ENCODE measurements at places on chromosomes 1 and 21.

- DNase-seq = no peak
These were observed 11.3 kb downstream of the NIPAL3 start for GRCh38 chr1:24426744-24427544.

DNA sequence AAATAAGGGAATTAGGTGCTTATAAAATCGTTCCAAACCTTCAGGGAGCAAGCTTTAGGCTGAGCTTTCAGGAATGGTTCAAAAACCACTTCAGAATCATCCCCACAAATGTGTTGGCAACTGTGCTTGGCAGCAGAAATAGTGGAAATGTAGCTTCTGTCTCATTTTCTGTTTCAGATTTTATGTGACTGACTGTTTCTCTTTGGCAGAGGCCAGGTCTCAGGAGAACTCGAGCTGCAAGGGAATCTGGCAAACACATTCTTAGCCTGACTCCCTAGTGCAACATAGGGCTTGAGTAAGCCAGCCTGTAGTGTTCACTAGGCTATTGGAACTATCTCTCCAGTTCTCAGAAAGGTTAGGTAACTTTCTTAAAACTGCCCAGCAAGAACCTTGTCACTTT lies 128.6 kb downstream of the PLA2G4A start:
- no peak for DNase-seq

DNA sequence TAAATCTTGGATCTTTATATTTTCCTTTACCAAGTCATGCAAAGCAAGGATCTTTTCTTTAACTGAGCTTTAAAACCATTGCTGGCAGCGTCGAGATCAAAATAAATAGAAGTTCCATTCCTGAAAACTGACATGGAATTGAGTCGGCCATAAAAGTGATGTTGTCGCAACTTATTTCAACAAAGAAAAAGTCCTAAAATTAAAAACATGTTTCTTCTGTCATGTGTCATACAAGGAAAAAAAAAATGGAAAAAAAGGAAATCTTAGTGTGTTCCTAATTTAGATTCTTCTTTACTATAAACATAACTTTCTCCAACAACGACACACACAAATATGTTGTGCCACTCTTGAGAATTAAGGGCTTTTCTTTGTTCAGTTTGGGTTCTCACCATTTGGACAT lies 34.9 kb downstream of the GREM2 start:
- no peak for DNase-seq

DNA sequence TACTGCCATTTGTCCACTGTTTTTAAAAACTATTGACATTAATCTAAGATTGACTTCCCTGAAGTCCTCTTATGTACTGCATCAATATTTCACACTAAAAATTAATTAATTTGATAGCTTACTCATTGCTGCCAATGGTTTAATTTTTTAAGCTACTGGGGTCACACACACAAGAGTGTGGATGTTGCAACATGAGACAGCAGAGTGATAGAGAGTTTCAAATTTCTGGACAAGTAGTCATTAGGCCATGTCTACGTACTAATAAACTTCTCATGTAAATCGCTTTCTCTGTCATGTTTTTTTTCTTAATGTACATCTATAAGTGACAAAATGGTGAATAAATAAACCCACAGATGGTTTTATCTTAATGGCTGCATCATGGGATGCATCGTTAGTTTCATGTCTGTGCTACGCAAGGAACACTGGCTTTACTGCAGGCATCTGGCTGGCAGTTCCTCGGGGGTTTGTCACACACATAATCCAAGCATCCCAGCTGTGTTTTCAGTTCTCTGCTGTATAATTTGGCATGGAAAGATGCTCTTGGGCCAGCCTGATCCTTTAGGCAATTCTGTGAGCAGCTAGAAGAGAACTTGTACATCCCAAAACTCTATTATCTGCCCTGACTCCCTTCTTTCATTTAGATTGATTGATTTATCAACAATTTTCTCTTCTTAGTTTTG lies 16.4 kb upstream of the CHODL start:
- DNase-seq = no peak

DNA sequence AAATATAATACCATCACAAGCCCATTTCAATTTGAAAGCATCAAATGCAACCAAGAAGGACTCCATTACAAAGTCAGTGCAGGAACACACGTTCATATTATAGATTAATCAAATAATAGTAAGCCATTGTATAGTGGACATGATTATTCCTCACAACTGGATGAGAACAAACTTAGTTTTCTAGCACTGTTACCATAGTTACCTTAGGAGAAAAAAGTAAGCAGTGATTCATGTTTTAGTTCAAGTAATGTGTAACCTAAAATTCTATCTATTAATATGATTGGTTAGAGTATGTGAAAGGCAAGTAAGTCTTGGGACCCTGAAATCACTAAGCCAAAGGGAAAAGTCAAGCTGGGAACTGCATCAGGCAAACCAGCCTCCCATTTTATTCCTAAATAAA lies 15.2 kb downstream of the SSX2IP start:
- DNase-seq = no peak

DNA sequence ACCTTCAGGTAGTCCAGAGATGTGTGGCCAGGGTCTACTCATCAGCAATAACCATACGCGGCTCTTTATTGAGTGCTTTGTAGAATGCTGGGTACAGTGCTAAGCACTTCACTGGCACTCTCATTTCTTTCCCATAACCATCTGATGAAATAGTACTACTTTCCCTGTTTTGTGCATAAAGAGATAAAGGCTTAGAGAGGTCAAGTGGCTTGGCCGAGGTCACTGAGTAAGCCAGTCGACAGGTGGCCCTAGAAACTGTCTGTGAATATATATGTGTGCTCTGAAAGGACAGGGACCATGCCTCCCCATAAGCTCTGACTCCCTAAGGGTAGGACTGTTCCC lies 52.8 kb downstream of the NENF start:
- no peak for DNase-seq

DNA sequence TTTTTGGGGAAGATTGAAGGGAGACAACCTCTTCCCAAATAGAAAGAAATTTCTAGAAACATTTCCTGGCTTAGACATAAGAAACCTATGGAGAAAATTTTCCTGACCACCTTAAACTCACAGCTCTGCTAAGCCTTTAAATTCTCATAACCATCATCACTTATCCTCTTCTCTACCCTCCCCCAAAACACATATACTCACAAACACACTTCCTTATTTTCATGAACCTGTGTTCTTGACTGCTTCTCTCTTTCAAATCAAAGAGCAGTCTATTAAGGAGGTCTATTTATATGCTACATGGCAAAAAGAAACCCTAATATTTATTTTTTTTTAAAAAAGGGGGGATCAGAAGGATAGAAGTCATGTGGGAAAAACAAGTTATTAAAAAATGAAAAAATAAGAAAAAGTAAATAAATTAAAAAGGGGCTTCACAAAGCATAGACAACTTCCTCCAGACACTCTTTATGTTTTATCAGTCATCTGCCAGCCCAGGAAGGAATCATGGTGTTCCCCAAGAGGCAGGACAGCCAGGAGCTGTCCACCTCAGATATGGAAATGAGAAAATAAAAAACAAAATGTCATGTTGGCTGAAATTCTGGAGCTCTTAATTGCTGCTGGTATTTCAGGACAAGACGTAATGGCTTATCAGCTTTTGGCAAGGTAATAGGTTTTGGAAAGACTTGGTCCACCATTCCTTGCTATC lies 12.8 kb upstream of the RGS2 start:
- no peak for DNase-seq
